ENCODE measurements at places on chromosomes 12 and 14.

DNA sequence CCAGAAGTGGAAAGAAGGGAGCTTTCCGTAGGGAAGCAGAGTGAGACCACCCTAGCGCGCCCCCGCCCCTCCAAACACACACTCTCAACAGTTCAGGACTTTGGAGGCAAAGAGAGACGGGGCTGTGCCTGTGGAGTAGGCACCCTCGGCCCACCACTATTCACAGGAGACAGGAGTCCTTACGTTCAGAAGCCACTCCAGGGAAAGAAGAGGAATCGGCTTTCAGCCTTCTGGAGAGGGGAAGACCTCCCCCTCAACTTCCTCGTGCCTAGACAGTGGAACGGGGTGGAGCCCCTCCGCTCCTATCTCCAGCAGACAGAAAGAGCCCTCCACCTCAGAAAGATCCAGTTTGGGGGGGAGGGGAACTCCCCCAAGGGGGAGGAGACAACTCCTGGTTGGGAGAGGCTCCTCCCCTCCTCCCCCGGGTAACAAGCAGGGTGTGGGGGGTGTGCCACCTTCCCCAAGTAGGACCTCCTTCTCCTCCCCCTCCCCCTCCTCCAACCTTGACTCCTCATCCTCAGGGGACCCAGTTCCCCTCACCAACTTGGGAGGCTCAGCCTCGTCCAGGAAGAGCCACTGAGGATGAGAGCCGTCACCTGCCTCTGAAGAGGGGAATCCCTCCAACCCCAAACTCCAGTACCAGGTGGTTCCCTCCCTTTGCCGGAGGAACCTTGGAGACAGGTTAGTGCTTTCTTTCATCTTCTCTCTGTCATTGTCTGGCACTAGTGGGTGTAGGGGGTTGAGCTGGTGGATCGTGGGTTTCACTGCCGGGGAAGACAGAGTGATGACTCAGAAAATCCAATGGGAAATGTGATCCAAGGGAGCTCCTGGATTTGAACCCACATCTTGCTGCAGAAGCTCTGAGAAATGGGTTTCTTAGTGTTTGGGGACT, 883 bp downstream of the FOXJ2 start:
- DNase-seq: no peak

GRCh38 chr12:92134638-92135274, 10.9 kb downstream of the BTG1 start:
- DNase-seq: no peak

- no peak for DNase-seq
Measured at GRCh38 chr12:12839003-12839395, 25.9 kb downstream of the DDX47 start.

- no peak for DNase-seq
Measured at GRCh38 chr12:9781360-9781759, 20.7 kb upstream of the CD69 start.

DNA sequence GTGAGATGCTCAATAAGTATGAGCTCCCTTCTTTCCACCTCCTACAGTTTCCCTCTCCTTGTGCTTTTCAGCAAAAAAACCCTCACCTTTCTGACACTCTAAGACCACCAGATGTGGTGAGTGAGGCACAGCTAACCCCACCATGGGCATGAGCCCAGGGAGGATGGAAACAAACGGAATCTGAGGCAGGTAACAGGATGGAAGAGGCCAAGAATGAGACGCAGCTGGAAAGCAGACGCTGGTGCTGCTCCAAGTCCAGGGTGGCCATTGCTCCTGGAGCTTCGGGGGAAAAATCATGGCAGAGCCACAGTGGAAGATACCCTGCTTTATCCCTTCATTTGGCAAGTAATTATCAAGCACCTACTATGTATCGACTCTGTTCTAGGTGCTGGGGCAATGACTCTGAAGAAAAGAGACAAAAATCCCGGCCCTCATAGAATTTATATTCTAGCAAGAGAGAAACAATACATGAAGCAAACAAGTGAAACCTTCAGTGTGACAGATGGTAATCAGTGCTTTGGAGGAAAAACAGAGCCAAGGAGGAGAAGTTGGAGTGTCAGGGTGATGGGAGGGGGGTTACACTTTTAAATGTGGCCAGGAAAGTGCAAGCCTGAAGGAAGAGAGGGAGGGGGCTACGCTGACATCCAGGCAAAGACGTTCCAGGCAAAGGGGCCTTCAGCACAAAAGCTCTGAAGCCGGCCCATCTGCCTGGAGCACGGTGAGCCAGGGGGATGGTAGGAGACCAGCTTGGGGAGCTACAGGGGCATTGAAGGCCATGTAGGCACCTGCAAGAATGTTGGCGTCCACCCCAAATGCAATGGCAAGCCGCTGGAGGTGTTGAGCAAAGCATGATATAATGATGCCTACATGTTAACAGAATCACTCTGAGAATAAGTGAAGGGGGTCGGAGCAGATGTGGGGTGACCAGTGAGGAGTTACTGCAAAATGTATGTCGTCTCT, 154.2 kb downstream of the DPF3 start:
- no peak for DNase-seq

DNA sequence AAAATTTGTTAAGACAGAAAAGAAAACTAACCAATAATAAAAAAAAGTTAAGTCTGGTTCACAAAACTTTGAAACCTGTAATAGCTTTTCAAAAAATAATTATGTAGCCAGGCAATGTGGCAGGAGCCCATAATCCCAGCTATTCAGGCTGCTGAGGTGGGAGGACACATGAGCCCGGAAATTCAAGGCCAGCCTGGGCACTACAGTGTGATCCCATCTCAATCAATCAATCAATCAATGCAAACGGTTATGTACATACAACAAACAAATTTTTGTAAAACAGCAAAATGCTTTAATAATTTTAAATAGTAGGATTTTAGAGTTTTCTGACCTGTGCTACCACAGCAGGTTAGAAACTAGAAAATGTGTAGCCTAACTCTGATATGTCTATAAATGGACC, 152.4 kb downstream of the MED13L start:
- no peak for DNase-seq

DNA sequence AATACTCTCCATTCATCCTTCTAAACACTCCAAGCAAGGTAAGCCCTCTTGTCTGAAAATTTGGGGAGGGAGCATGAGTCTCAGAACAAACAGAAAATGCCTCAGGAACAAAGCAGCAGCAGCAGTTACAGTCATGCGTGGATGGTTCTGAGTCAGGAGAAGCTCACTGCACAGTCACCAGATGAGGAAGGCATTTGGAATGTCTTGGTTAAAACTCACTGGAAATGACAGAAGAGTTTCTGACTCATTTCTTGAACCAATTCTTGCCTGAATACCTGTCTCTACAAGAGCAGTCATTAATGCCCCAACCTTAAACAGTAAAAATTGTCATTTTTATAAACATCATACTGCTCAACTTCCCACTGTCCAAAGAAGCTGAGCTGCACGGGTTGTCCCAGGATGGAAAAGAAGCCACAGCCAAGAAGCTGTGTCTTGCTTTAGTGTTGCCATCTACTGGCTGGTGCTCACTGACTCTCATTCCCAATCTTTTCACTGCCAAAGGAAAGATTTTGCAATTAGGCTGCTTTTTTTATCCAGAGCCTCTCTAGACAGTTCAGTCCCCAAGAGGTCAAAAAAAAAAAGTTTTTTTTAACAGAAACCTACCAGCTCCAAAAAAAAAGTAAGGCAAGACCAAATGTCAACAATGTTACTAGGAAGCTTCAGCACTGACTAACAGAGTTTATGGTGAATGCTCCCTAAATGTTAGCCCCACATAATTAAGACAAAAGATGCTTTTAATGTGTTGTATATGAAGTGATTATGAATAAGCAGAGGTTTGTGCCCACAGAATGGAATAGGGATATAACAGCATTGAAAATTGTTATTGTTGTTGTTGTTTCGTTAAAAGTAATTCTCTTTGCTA, 40.4 kb downstream of the KICS2 start:
- peak; percentile 97 for DNase-seq

DNA sequence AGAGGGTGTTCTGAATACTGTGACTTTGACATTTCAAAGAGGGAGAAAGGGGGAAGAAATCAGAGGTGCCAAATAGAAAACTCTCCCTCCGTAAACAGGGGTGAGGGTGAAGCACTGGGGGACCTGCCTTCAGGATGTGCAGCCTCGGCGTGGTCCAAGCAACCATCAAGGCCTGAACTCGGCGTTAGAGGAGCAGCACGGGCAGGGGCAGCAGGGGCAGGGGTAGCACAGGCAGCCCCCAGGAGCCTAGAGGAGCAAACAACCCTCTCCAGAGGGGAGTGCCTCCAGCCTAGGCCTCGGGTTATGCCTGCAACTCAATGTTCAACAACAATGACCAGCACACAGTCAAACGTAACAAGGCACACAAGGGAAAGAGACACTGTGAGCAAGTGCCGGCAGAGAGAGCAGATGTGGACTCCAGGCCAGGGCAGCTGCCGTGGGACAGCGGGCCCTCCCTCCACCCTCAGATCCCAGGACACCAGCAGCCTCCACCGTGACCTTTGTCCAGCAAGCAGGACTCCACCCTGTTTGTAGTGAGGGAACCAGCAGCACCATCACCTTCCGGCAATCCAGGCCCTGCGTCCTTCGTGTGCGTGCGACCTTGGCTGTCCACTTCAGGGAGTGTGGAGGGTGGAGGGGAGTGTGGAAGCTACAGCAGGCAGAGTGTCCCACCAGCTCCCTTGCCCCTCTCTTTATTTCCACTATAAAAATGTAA, 18.0 kb downstream of the GALNT9 start:
- no peak for DNase-seq
